Natural killer cell treated with Interleukin-12 subunit alpha and Interleukin-12 subunit beta and Interleukin-15 and Interleukin-18, amount 100 ng/mL, for 72 hours (primary cell): ENCODE measurements at places on chromosomes 13 and 19.

DNA sequence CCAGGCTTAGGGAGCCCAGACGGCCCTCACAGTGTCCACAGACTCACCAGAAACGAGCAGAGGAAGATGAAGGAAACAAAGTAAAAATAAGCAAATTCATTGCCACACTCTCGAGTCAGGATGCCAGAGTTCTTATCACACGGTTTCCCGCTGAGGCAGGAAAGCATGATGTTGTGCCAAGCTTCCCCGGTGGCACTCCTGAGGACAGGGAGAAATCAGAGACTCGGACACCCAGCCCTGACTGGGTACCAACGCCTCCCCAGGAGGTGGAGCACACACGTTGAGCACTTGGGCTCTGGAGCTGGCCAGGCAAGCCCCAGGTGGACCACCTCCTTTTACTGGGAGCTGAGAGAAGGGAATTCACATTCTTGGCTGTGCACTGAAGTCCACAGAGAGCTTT, 81.5 kb downstream of the IER2 start:
- no peak for DNase-seq

DNA sequence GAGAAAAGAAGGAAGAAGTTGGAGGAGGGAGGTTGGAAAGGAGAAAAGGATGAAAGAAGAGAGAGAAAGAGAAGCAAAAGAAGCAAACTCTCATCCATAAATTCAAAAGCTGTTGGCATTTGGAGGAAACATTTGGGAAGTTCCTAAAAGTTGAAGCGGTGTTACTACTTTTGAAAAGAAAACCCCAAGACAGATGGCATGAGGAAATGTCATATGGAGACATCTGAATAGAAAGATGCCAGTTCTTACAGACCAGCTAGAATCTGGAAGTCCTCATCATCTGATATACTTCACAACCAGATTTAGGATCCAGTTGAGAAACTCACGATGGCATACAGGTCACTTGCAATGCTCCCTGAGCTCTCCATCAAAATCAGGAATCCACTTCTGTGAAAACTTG, 86.9 kb downstream of the RAP2A start:
- DNase-seq: no peak

DNA sequence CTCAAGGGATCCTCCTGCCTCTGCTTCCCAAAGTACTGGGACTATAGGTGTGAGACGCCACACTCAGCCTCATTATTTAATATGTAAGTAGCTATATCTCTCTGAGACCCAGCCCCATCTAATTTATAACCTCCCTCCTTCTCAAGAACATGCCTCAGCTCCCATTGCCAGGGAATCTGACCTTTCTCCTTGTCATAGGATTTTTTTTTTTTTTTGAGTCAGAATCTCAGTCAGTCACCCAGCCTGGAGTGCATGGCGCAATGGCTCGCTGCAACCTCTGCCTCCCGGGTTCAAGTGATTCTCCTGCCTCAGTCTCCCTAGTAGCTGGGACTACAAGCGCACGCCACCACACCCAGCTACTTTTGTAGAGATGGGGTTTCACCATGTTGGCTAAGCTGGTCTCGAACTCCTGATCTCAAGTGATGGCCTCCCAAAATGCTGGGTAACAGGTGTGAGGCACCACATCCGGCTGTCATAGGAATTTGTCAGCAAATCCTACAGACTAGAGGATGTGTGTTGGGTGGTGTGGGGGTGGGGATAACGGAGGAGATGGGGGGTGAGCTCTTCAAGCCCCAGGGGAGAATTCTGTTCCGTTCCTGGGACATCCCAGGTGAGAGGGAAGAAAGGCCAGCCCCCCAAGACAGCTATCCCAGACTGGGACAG, 5.1 kb upstream of the EPS8L1 start:
- peak; percentile 20 for DNase-seq

DNA sequence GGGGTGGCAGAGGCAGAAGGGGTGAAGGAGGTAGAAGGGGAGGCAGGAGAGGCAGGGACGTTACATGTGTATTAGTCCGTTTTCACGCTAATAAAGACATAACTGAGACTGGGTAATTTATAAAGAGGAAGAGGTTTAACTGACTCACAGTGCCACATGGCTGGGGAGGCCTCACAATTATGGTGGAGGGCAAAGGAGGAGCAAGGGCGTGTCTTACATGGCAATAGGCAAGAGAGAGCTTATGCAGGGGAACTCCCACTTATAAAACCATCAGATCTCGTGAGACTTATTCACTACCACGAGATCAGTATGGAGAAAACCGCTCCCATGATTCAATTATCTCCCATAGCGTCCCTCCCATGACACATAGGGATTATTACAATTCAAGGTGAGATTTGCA, 19.0 kb upstream of the ACOD1 start:
- DNase-seq: no peak

DNA sequence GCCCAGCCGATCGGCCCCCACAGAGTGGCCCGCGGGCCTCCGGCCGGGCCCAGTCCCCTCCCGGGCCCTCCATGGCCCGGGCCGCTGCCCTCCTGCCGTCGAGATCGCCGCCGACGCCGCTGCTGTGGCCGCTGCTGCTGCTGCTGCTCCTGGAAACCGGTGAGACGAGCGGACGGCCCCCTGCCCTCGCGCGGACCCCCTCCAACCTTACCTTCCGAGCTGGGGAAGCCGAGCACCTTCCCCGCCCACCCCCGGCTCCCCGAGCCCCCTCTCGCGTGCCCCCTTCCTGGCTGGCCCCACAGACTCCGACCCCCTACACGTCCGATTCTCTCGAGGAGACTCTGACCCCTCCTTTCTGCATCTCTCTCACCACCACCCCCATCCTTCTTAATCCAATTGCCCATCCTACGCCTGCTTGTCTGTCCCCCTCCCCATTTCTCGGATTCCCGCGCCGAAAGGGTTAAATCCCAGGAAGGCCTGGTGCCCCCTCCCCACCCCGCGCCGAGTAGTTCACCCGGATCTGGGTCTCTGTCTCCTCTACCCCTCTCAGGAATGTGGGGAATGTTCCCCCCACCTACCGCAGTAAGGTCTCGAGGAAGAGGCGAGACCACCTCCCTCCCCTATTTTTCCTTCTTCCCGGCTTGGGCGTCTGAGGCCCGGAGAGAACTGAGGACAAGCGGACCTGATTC, 502 bp downstream of the NECTIN2 start:
- DNase-seq: no peak
